Activated CD4-positive, alpha-beta T cell treated with anti-CD3 and anti-CD28 coated beads, Interleukin-2, amount 50 U/mL, for 16 hours (primary cell): ENCODE measurements at places on chromosomes 6 and 20.

DNA sequence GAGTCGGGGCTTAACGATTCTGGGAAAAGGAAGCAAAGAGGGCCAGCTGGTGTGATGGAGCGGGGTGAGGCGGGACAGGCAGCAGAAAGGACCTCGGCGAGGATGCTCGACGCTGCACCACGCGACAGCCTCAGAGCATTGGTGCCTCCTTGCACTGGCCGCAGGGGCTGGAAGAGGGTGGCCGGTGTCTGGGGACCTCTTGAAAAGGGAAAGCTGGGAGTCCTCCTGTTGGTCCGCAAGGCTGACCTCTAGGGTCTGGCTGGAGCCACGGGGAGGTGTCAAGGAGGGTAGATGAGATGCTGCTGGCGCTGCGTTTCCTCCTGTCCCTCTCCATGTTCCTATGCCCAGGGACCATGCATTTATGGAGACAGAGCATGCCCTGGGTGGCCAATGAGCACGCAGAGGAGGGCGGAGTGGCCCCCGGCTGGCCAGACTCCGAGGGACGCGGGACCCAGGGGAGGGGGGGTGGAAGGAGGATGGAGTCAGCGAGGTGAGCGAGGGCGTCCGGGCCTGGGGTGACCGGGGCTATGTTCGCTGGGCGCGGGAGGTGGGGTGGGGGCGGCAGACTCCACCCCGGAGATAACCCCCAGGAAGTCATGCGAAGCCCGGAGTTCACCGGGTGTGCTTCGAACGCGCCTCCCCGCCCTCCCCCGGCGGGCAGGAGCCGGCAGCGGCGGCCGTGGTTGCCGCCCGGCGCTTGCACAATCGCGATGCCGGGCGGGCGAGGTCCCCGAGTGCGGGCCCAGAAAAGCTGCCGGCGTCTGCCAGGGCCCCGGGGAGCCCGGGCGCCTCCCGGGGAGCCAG is at the start of gene CYP24A1:
Gene CYP24A1, minus strand, starts transcription at position 334 of the 804 bp plus-strand sequence. CDS start 407 bp downstream, outside the sequence.
- no peak for DNase-seq

- no peak for DNase-seq
Observed at GRCh38 chr20:52524861-52525260, 333.3 kb upstream of the ZFP64 start.

DNA sequence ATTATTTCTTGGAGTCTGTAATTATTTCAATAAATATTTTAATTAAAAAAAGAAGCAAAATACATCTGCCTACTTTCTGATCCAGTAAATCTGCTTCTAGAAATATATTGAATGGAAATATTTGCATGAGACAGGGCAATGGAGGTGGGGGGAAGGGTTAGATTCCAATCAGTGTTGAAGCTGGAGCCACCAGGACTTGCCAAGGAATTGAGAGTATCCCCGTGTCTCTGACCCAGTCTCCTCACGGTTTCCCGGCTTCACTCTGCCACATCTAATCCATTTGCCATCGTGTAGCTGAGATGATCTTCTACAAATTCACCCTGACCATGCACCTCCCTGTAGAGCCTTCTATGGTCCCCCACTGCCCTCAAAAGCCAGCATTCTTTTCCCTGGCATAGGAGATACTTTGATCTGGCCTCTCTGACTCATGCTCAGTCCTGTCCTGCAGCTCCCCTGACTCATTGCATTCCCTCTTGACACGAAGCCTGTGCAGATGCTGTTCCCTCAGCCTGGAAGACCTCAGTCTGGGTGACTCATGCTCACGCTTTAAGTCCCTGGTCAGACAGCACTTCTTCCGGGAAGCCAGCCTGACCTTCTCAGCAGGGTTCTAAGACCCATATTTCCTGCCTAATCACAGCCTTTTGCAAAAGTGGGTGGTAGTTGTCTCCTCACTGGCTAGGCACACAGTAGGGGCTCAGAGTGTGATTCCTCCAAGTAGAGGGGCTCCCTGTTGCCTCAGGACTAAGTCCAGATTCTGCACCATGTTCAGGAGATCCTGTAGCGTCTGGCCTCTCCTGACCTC is 23.0 kb upstream of the FKBP1A start:
- DNase-seq: peak; percentile 58

DNA sequence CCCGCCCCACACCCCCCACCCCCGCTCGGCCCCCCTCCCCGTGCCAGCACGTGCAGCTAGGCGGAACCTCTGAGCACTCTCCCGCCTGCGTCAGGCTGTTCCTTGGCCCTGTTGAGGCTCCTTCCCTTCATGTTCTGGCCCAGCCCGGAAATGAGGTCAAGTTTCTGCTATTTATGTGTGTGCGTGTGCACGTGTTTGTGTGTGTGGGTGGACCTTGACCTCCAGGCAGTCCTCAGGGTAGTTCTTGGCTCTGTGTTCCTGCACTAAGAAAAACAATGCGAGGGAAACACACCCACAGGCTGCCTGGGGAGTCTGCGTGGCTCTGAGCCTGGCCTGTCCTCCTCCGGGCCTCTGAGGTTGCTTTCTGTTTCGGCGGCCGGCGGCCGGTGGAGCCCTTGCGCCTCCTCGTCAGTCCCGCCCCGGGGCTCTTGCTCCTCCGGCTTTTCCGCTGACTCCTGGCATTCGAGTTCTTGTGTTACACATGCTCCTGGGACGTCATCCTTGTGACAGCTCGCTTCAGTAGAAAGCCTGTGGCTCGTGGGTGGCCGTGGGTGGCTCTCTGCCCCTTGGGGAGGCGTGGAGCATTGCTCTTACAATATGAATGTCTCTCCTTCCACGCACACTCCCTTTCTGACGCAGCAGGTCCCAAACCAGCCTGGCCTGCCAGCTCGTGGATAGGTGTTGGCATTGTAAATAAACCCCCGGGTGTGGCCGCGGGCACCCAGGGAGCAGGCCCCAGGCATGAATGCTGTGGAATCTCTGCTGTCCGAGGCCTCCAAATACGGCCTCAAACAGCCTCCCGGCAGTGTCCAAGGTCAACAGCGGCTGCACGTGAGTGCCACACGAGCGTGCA is 10.0 kb downstream of the SLCO4A1 start:
- peak; percentile 77 for DNase-seq

GRCh38 chr6:17635568-17635967 is 35.5 kb downstream of the FAM8A1 start:
- DNase-seq: no peak

DNA sequence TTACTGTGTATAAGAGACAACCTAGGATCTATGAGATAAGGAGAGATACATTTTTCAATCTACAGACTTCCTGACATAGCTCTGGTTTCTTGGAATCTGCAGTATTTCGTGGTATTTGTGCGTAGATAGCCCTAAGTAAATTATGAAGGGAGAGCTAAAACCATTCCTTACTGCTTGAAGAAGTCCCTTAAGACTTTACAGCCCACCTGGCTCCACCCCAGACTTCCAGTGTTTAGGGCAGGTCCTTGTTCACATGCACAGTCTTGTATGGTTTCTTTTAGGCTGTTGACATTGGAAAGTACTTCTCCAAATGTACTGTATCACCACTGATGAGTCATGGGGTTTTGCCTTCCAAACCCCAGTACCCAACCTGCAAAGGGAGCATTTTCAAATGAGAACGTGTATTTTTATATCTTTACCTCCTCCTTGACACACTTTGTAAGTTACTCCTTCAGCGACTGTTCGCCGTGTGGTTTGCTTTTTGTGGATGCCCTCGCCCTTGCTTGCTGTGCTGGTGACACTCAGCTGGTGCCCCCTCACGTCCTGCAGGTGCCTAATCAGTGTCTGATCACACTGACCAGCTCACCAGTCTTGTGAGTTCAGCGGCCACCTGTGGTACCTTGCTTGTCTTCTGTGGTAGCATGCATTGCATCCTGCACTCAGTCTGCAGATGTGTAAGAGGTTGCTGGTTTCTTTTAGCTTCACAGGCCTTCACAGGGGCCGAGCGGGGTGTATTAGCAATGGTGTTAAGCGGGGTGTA is 73.3 kb downstream of the IGF2R start:
- DNase-seq: no peak

DNA sequence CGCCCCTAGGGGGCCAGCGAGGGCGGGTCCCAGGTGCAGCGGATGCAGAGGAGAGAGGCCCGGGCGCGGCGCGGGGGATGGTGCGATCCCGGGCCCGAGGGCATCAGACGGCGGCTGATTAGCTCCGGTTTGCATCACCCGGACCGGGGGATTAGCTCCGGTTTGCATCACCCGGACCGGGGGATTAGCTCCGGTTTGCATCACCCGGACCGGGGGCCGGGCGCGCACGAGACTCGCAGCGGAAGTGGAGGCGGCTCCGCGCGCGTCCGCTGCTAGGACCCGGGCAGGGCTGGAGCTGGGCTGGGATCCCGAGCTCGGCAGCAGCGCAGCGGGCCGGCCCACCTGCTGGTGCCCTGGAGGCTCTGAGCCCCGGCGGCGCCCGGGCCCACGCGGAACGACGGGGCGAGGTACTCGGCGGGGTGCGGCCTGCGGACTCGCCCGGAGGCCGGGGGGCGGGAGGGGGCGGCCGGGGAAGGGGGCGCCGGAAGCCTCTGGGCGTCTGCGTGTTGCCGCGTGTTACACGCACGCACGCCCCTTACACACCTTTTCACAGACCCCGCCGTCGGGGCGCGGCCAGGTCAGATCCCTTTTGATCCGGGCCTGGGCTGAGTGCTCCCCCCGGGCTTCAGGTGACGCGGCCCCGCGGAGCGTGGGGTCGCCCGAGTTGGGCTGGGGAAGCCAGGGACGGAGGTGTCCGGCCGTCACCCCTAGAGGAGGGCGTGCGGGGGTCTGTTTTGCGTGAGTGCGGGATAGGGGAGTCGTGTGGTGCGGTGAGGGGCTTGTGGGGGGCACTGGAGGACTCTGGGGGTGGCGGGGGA is 412 bp downstream of the TRIB3 start:
- peak; percentile 75 for DNase-seq

DNA sequence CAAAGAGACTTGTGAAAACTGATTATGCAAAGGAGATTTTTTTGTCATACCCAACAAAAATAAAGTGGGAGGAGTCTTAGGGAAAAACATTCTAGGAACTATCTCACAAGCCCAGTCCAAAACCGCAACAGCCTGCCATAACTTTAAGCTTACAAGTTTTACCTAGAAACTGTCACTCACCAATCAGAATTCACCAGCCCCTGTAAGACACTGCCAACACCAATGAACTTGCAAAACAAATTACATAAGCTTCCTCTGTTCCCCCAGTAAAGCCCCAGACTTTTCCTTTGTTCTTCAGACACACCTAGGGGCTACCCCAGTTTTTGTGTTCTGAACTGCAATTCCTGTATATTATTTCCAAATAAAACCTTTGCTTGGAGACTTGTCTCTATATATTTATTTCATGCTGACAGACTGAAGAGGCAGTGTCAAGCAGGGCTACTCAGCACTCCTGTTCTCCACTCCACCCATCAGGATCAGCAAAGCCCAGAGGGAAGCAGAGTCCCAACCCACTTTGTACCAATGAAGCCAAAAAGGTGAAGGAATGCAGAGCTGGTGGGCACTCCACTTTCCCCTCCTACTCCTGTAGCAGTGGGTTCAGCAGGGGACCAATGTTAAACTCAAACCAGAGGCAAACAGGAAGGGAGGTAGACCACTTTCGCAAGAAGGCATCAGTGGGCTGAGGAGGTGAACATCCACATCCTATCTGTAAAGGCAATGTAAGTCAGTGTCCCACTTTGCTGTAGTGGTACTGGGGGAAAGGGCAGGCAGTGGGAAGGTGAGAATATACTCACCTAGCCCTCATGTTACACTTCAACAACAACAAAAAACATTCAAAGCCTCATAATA is 142.5 kb upstream of the RUNX2 start:
- no peak for DNase-seq

DNA sequence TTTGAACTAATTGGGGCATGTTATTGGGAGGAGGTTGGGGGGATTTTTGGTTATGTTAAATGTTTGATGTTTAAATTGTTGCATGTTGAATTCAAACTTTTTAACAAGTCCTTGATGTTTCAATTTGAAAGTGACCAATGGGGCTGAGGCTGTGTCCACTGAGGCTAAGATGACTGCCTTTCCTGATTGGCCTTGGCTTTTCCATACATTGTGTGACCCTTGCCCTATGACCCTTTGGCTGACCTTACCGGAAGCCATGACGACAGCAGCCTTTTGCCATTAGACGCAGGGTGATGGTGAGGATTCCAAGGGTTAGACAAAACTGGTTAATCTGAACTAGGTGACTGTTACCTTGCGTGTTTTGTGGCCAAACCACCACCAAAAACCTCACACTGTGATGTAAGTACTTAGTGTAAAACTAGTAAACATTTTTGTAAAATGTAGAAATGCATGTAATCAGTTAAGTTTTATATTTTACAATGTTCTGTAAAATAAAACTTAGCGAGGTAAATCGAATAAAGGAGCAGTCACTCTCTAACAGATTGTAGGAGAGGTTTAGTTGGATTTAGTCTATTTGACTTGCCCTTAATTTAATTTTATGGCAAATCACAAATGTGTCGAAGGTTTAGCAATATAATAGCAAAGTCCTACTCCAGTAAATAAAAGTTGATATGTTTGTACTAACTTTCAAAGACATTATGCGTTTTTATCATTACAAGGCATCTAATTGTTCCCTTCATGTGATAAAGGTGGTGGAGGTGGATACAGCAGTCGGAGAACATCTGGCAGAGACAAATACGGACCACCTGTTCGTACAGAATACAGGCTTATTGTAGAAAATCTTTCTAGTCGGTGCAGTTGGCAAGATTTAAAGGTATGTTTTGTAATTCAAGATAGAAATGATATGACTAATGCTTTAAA is 1.6 kb downstream of the SRSF6 start:
- peak; percentile 41 for DNase-seq

DNA sequence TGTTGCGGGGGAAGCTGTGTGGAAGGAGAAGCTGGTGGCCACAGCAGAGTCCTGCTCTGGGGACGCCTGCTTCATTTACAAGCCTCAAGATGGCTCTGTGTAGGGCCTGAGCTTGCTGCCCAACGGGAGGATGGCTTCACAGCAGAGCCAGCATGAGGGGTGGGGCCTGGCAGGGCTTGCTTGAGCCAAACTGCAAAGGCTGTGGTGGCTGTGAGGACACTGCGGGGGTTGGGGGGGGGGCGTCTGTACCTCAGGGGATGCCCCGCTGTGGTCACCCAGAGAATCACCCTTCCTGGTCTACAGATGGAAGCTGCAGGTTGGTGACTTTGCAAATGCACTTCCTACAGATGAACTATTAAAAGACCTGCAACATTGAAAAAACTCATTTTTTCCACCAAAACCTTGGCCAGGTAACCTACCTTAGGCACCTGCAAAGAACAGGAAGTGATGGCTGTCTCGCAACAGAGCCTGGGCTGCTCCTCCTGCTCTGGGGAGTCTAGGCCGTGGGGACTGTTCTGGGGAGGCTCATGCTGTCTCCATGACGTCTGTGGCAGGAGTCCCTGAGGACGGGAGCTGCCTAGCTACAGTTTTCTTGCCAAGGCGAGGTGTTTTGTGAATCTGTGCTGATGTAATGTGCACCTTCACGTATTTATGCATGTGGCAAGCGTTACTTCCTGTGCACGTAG is 7.3 kb downstream of the NPBWR2 start:
- no peak for DNase-seq

DNA sequence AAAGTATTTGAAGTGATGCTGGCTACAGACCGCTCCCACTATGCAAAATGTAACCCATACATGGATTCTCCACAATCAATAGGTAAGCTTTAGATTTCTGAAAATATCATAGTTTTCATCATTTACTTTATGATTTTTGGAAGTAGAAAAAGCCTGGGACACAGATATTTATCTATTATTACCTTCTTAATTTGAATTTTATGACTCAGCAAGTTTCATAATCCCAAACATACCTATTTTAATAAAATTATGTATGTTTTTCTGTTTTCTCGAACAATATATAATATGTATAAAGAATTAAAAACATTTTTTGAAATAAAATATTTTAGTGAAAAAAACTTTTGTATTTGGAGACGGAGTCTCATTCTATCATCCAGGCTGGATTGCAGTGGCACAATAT is 21.6 kb downstream of the PCMT1 start:
- DNase-seq: no peak

GRCh38 chr20:2101057-2101864 is at the start of gene STK35:
STK35 (plus strand) TSS chr20:2101827; CDS start chr20:2101882, 55 bp downstream.
- DNase-seq: peak; percentile 79

GRCh38 chr6:33192105-33192646 is at the start of gene COL11A2:
COL11A2 (minus strand) TSS chr6:33192467; CDS start chr6:33192240, 227 bp downstream.
- no peak for DNase-seq
